ENCODE measurements at places on chromosomes 7 and 10.

DNA sequence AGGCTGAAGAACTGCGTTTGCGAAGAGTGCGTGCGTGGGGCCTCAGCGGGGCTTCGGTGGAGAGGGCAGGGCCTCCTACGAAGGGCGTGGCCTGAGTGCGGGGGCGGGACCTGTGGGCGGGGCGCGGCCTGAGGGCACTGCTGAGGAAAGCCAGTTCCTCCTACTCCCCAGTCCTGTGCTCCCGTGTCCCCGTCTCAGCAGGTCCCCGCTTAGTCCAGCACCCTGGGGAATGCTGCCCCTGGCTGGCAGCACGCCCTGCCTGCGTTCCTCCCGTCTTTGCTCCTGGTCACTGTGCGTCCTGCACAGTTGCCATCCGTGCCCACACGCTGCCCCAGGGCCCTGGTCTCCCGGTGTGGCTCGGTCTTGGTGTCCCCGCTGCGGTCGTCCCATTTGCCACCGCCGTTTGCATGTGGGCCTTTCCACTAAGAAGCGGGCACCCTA lies 177.1 kb downstream of the ZNF248 start:
- no peak for DNase-seq

DNA sequence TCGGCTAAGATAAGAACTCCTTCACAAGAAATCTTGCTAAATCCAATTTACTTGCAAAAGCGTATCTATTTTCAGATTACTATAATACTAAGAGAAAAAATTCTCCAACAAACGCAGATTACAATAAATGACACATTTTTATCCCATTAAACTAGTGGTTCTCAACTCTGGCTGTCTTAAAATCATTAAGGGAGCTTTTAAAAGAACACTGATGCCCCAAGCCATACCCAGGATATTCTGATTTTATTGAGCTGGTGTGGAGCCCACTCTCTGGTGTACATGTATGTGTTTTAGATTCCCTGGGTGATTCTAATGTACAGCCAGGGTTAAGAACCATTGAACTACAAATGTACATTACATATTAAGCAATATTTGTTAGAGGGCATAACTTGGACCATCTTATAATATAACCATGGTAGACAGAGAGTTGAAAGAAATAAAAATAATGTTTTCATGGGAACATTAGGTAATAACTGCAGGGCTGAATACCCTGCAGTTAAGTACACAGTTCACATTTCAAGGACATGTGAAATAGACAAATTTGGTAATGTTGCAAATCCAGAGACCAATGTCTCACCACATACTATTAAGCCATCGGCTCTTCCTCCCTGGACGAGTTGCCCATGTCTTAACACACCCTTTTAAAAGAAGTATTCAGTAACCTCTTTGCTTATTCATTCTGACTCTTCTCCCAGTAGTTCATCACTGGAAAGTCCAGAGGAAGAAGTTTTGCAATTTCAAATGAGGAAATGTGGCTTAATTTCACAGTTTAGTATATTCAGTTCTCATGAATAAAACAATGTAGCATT lies 6.2 kb downstream of the GSAP start:
- no peak for DNase-seq

DNA sequence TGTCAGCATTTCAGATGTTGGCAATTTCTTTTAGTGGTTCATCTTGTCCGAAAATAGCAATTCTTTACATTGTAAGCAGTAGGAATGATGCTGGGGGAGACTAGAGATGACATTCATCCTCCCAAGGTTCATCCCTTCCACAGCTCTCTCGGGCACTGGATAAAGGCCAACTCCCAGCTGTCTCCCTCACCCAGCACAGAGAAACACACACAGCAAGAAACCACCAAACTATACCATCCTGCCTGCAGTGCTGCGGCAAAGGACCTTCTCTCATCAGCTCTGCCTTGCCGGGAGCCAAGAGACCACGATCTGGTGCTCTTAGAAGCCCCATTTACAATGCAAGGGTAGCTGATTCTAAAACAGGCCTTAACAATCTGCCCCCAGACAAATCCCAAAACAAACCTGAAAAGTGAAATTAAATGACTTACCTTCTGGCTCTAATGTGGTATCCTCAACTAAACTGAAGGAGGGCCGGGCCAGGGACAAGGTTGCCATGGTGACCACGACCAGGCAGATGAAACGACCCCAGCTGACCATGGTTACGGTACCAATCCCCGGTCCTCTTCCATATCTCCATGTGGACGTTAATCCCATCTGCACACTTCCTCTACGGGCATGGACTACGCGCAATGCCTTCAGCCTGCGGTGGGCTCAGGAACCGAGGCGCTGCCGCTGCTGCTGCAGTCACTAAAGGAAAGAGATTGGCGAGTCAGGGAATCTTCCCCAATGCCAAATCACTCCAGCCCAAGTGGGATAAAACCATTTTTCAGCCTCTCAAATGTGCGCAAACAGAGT lies 4.8 kb downstream of the FGFR2 start:
- no peak for DNase-seq

DNA sequence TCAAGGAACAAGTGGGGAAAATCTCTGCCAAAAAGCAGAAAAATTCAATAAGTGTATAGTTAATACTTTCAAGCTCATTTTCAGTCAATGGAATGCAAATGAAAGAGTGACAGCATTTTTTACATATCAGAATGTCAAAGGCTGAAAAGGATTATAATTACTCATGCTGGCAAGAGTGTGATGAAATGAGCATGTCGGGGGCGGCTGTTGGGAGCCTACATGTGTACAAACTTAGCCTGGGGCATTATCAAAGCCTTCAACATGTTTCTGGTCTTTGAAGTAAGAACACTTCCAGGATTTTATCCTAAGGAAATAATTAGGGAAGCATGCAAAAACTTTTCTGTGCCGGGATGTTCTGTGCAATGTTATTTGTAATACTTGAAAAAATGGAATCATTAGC lies 221.7 kb upstream of the LYZL1 start:
- DNase-seq = no peak

- DNase-seq = no peak
Observed at GRCh38 chr10:29135337-29135736, 153.5 kb upstream of the LYZL1 start.

DNA sequence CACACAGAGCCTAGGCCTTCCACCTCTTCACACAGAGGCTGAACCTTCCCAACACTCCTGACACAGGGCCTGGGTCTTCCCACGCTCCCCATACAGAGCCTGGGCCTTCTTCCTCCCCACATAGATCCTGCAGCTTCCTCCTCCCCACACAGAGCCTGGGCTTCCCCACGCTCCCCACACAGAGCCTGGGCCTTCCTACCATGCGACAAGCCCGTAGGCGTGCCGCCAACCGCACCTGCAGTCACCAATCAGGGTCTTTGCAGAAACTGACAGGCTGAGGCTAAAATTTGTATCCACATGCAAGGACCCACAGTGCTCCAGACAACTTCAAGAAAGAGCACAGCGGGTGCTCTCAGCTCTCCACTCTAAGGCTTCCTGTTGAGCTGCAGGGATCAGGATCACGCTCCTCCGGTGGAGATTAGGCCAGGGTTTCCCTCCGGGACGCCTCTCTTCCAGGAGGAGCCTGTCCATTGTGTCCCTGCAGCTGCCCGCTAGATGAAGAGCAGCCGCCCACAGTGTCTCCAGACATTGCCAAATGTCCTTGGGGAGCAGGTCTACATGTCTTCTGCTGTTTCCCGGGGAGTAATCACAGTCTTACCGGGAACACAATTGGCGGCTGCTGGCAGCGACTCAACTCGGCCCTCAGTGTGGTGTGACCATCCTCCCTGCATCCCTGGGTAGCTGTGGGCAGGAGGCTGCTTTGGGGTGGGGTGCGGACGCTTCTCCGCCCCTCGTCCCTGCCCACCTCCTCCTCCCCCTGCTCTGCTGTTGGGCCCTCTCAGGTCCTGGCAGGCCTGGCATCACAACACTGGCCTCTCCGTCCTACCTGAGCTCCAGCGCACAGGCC lies 9.7 kb downstream of the CFAP46 start:
- no peak for DNase-seq

GRCh38 chr10:80202934-80203834 lies 2.2 kb downstream of the ANXA11 start:
- no peak for DNase-seq

GRCh38 chr10:89659143-89660131 lies 14.4 kb upstream of the PANK1 start:
- DNase-seq = no peak

GRCh38 chr10:102578782-102579181 lies 65.5 kb upstream of the TRIM8 start:
- no peak for DNase-seq

DNA sequence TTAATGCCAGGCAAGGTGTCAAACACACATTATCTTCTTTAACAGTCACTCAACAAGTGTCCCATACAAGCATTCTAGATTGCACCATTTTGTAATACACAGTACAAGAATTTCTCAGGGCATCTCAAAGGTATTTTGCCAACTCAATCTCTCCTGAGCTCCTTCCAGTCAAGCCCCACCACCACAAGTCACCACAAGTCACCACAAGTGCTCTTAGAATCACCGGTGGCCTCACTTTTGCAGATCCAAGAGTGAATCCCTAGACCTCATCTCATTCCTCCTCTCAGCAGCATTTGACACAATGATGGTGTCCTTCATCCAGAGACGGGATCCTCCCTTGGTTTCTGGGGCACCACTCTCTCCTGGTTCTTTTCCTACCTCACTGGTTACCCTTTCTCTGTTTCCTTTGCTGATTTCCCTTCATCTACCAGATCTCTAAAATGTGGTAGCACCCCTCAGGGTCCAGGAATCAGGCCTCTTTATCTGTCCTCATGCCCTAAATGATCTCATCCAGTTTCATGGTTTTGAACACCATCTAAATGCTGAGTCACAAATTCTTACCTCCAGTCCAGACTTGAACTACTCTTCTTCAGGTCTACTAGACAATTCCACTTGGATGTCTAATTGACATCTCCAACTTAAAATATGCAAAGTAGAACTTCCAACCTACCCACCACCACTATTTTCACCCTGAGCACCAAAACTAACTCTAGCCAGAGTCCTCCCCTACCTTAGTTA lies 26.9 kb downstream of the VPS41 start:
- DNase-seq = no peak

- DNase-seq = no peak
Observed at GRCh38 chr10:6476989-6477388, 103.1 kb downstream of the PRKCQ start.

DNA sequence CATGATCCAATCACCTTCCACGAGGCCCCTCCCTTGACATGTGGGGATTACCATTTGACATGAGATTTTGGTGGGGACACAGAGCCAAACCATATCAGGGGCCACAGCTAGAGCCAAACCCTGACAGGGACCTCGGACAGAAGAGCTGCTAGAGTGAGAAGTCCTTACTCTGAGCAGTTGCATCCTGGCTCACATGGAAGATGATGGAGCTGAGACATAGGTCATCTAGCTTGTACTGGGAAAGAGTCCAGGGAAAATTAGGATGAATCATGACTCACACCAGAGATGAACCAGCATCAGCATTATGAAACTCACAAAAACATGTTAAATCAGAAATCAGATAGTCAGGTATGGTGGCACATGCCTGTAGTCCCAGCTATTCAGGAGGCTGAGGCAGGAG lies 12.8 kb upstream of the FMC1 start:
- no peak for DNase-seq

GRCh38 chr10:22630234-22631174 lies 83.9 kb downstream of the PIP4K2A start:
- no peak for DNase-seq

GRCh38 chr7:143295870-143296269 lies 7.7 kb downstream of the CASP2 start:
- DNase-seq = no peak

- no peak for DNase-seq
Observed at GRCh38 chr10:49081547-49082275, 33.6 kb downstream of the VSTM4 start.

DNA sequence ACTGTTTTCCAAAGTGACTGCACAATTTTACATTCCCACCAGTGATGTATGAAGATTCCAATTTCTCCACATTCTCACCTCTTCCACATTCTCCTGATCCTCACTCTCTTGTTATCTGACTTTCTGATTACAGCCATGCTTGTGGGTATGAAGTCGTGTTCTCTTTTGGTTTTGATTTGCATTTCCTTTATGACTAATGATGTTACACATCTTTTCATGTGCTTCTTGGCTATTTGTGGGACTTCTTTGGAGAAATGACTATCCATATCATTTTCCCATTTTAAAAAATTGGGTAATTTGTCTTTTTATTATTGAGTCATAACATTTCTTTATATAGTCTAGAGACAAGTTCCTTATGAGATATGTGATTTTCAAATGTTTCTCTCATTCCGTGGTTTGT lies 10.5 kb upstream of the GIMAP8 start:
- no peak for DNase-seq

- no peak for DNase-seq
Observed at GRCh38 chr7:148521271-148521670, 69.3 kb upstream of the C7orf33 start.

- DNase-seq = no peak
Observed at GRCh38 chr7:142413280-142414000, 155.6 kb upstream of the PRSS58 start.

DNA sequence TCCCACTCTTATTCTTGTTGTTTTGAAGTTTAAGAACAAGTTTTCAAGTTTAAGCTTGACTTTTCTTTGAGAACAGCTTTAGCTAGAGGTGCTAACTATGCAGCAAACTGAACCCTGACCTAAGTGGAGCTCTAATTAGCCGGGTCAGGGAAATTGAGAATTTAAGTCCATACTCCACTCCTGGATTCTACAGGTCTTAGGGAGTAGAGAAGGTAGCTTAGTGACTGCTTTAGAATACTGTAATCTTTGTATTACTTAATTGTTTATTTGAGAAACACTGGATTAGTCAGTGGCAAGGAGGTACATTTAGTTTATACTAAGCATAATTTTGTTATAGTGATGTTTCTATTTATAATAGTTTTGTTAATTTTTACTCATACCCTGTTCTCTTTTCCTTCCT lies 74.6 kb upstream of the STRIP2 start:
- DNase-seq = no peak

DNA sequence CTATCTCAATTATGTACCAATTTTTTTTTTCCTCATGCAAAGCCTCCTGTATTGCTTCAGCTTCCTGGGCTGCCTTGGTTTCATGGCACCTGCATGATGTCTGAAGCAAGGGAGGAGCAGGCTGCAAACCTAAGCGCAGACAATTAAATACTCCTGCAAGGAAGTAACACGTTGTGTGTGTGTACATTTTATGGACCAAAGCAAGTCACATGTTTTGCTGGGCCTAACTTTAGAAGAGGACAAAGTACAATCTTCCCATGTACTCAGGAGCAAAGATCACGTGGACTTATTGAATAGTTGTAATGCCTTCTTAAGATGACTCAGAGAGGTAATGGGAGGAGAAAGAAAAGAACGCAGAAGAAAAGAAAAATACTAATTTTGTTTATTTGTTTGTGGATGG lies 944.0 kb upstream of the C7orf33 start:
- no peak for DNase-seq

Data from cortex of kidney (tissue), 1 donor.